ENCODE measurements at places on chromosomes 2 and 18. TPM values are rescaled to one million over a fixed set of nuclear protein-coding genes. Genes with fewer than 3 reads are reported as not detected.

Gene PSTPIP2
- 10.7 TPM for total RNA-seq

Gene COL3A1
- total RNA-seq = 304 TPM

DNA sequence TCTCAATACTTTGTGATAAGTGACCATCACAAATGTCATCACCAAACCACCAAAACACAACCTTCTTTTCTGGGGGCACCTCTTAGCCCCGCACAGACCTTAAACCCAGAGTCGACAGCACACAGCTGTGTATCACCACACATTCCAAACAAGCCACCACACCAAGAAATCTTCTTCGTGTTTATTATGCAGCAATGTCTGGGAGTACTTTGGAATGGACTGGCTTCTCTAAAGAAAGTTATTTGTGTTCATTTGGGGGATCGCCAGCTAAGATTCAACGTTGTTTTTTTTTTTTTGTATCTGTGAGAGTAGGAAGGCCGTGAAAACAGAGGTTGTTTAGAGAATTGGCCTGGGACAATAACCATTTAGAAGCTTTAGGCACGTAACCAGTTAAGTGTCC lies 1.1 kb upstream of the MTA3 start:
- ATAC-seq = no peak

DNA sequence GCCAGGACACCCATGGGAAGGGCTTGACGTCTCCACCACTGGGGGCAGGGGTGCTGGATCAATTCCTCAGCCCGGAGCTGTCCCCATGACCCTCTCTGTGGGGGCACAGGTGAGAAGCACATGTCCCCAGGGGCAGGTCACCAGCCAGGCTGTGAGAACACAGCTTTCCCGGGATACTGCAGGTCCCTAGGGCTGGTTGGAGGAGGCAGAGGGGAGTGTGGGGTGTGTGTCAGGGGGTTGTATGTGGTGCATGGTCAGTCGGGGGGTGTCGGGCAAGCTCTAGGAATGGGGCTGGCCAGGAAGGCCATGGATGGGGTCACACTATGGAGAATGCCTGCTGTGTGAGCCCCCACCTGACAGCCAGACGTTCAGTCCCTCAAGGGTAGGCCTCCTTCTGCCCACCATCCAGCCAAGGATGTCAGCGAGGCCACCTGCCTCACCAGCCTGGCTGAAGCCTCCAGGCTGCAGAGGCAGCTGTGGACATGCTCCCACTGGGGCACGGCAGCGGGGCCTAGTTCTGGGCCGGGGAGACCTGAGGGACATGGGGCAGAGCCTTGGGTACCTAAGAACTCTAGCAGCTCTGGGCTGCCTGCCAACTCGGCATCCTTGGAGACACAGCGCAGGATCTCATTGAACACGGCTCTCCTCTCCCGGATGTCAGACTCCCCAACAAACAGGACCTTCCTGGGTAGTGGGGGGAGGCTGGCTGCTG lies 10.3 kb downstream of the HS1BP3 start:
- no peak for ATAC-seq

Gene CCDC68
- 8.3 TPM for total RNA-seq

GRCh38 chr2:96507957-96508520 lies 2.9 kb upstream of the NEURL3 start:
- peak; percentile 66 for ATAC-seq

DNA sequence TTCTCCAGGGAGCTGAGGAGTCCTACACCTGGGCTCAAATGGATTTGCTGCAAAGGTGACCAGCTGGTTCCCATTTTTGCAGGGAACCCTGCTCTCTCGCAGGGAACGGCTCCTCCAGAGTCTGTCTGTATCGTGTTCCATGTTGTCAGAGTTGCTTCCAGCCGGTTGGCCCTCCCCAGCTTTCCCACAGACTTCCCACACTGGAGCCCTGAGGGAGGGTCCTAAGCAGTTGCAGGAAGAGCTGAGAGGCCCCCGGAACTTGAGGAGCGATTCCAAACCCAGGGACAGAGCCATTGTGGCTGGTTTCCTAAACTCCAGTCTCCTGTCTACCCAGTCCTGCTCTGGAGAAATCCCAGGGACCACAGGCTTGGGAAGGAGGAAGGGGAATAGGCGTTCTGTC lies 121.7 kb upstream of the PPP1CB start:
- ATAC-seq = no peak

DNA sequence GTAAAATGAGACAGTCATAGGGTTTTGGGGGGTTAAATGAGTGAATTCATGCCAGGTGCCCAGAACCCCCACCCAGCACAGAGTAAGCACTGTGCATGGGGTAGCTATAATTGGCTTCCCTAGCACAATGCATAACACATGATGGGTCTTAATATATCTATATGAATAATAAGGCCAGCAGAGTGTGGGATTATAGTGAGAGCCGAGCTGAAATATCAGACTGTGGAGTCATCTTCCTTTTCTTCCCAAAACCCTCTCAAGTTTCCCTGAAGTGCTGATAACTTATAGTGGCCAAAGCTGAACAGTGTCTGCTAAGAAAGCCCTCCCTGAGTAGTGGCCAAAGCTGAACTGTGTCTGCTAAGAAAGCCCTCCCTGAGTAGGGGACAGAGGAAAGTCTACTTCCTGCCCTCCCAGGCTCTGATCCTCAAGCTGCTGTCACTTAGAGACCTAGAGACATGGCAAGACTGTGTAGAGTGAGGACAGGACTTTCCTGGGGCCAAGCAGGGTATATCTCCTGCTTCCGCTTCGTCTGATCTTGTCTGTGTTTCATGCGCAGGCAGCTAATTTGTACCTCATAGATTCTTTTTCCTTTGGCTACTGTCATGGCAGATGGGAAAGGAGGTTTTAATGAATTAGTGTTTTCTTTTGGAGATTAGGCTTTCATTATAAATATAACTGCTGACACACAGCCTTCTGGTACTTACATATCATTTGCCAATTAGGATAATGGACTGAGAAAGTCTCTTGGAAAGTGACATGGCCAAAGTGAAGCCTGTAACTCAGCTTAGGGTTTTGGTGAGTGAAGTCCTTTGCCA lies 94.9 kb downstream of the FHOD3 start:
- no peak for ATAC-seq

- peak; percentile 73 for ATAC-seq
These were observed 25.8 kb downstream of the PHLPP1 start for GRCh38 chr18:62741118-62741566.

DNA sequence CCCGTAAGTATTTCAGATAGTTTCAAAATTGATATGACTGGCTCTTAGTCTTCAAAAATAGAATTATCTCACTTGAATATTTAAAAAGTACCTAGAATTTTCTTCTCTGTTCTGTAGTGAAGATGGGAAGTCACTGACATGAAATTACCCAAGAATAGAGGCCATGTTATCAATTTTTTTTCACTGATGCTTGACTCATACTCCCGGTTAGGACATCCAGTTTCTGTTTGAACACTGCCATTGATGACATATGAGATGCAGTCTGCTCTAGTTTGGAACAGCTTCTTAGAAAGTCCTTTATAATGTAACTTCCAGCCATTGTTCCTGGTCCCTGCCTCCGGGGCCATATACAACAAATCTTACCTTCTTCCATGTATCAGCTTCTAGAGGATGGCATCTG lies 26.0 kb downstream of the MAP3K20 start:
- ATAC-seq = peak; percentile 80

GRCh38 chr2:208542465-208543041 lies 136.0 kb downstream of the PTH2R start:
- ATAC-seq = no peak

Gene ERLEC1
- total RNA-seq = 34.4 TPM

DNA sequence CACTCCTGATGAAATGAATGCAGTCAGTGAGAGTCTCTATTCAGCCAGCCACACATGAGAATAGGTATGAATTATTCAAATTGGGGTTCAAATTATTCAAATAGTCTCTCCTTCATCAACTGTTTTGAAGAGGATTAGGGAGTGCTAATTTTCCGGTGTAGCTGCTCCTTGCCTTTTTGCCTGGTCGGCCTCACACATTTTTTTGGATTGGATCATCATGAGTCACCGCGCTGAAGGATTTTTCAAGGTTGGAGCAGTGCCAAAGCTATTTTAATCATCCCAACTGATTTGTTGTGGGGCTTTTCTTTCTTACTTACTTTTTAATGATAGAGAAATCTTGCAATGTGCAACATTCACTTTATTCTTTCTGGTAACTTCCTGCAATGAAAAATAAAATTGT lies 2.4 kb upstream of the DTNA start:
- peak; percentile 62 for ATAC-seq

- ATAC-seq = no peak
These were observed 71.4 kb upstream of the FAM98A start for GRCh38 chr2:33670392-33670937.

Gene MC5R
- not detected for total RNA-seq

DNA sequence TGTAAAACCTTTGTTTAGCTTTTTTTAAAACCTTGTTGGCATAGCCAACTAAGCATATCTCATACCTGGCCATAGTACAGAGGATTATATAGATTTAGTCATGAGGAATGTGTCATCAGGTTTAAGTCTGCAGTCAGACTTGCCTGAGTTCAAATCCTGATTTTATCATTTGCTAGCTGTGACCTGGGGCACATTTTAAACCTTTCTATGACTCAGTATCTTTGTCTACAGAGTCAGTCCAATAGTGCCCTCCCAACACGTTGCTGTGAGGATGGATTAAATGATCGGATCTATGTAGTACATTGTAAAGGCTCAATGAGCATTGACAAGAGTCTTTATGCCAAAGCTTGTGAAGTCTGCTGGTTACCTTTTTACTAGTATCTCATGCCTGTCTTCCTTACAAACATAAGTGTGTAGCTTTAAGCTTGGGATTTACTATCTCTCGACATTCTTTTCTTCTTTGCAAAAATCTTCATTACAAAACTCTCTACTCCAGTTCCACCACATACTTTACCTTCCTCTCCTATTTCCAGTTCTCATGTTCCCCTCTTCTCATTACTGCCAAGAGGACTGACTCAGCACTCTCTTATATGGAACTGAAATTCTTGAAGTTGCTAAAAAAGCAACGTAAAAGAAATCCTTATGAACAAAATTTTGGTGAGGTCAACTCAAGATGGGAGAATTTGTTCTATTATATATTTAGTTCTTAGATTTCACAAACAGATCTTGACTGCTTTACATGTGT lies 68.1 kb upstream of the RBMS1 start:
- ATAC-seq = no peak
